Mucosa of gallbladder (tissue), 1 donor: ENCODE measurements at places on chromosomes 12 and 14.

- DNase-seq = no peak
These were observed 585.2 kb downstream of the C12orf50 start for GRCh38 chr12:87444039-87444438.

- DNase-seq = no peak
These were observed 14.1 kb upstream of the GAPDH start for GRCh38 chr12:6520186-6520585.

DNA sequence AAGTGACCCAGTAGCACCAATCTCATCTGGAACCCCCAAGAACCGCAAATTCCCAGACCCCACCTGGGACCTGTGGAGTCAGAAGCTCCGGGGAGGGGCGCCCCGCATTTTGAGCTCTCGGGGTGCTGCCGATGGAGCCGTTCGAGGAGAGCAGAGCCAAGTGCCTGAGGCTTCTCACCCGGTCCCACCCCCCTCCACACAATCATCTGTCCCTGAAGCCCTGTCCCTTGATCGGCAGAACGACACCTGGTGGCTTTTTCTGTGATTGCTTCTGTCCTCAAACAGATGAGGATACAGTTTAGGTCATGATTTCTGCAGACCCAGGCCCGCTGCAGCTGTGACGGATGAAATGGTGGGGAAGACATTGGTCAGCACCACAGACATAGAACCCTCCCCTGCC lies 74.7 kb downstream of the NOC4L start:
- no peak for DNase-seq

- no peak for DNase-seq
These were observed 176.6 kb downstream of the FOXN3 start for GRCh38 chr14:89240414-89240813.

GRCh38 chr12:124131659-124132058 lies 158.6 kb downstream of the ZNF664 start:
- no peak for DNase-seq

DNA sequence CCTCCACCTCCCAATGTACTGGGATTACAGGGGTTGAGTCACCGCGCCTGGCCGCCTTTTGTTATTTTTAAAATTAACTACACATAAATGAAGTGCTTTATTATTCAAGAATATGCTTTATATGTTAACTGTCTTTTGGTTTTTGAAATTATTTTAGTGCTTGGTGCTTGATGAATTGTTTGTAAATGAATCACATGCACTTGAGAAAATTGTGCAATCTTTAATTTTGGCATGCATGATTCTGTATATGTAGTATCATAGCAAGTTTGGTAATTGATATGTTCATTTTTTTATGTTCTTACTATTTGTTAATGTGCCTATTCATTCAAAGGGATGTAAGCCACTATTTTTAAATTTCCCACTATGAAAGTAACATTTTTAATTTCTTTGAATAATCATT lies 440.9 kb downstream of the NAV3 start:
- DNase-seq = no peak

- no peak for DNase-seq
These were observed 87.6 kb upstream of the CLMN start for GRCh38 chr14:95407354-95407753.
